Activated T-helper 1 cell treated with anti-CD3 and anti-CD28 coated beads, Interleukin-12 subunit alpha, Interleukin-12 subunit beta, Interleukin-2, Interleukin-4 antibody, amounts not matched to agents 30 ng/mL and 10 ng/mL and 1 ng/mL, durations not matched to agents 14 hours and 24 hours and 36 hours (primary cell): ENCODE measurements at places on chromosomes 3 and 15. TPM values are rescaled to one million over a fixed set of nuclear protein-coding genes. Genes with fewer than 3 reads are reported as not detected.

Gene SI
- not detected in 2 replicates for total RNA-seq

Gene ZNF148
- 34.7 and 38.5 TPM in 2 replicates for total RNA-seq

Gene SERPINI2
- total RNA-seq: not detected in 2 replicates

DNA sequence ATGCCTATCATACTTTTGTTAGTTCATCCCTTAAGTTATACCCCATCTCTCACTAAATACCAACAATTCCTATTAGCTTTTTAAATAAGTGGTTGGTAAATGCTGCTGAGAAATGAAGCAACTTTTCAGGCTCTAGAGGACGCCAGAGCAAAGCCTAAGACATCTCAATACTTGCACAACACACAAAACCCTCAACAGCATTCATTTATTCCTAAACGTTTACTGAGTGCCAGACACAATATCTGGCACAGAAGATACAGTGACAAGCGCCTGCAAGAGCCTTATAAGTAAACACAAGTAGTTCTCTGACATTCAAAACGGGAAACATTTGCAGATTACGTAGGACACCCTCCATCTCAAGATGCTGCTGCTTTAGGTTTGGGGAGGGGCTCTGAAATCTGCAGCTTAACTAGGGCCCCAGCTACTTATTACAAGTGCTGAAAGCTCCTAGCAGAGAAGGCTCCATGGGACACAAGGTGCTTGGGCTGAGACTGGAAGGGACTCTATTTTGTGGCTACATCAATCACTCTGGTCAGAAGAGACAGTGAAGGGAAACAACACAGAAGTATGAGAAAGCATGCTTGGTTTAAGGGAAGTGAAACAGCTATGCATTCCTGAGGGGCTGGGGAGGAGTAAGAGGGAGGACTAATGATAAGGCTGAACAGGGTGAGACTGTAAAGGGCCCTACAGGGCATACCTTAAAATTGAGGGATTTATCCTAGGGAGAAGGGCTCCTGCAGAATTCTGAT lies 311.3 kb downstream of the PLCL2 start:
- no peak for DNase-seq

DNA sequence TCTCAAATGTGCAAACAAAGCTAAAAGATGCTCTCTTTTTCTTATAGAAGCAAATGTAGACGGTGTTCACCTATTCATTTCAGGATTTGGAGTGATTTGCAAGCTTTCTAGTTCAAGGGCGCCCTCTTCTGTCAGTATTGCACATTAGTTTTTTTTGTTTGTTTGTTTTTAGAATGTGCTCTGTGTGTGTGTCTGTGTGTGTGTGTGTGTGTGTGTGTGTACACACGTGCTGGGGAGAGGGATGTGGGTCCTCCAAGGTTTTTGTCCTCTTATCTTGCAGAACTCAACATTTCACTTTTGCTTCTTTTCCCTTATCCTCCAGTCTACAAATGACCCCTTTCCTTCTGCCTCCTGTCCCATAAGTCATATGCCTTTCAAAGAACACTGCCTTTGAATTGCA lies 23.5 kb downstream of the DNAH1 start:
- DNase-seq: peak; percentile 40

GRCh38 chr3:112427123-112427522 lies 72.1 kb downstream of the BTLA start:
- DNase-seq: no peak

DNA sequence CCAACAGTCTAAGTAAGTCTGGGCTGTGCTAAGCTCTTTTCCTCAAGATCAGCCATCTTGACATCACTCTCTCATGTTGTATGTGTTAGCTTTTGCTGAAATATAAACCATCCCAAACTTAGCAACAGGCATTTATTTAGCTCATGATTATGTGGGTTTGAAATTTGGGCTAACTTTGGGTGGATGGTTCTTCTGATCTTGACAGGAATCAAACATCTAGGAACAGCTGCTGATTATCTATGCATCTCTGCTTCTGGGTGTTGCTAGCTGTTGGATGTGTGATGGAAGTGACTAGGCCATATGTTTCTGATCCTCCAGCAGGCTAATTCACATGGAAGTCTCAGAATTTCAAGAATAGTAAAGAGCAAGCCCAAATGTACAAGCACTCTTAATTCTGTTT lies 615.2 kb upstream of the TGFBR2 start:
- no peak for DNase-seq

- no peak for DNase-seq
Observed at GRCh38 chr15:82051664-82052063, 5.8 kb upstream of the MEX3B start.

DNA sequence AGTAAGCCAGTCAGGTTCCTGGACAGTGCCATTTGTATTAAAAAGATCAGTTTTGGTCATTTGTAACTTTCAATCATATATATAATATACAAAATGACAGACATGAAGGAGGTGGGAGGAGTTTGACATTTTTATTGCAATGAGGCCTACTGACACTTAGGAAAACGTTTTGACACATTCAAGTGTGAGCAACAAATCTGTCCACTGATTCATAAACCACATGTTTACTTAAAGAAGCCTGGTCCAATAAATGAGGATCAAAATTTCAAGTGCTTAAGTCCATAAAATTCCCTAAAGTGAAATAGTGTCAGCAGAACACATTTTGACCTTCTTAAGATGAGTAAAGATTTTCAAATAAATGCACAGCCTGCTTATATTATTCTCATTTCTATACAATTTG lies 137.3 kb downstream of the MECOM start:
- DNase-seq: no peak

GRCh38 chr15:71484080-71484479 lies 326.3 kb upstream of the NR2E3 start:
- DNase-seq: no peak

GRCh38 chr3:169822983-169823382 lies 10.3 kb upstream of the LRRC34 start:
- DNase-seq: no peak

- DNase-seq: no peak
Observed at GRCh38 chr15:87589134-87589533, 667.4 kb downstream of the NTRK3 start.

DNA sequence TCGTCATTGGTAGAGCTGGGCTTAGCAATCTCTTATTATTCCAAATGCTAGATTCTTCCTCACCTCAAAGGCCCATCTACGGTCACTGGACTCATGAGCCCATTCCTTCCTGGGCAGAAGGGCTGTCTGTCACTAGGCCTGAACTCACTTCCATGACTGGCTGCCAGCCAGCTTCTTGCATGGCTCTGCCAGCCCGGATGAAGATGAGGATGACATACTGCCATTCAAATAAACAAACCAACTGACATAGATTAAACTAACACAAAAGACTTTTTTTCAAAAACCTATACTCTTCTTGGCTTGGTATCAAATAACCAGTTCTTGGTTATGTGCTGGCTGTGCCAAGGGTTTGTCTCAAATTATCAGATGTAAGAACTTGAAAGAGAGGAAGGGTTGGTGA lies 23.8 kb downstream of the ISL2 start:
- no peak for DNase-seq

DNA sequence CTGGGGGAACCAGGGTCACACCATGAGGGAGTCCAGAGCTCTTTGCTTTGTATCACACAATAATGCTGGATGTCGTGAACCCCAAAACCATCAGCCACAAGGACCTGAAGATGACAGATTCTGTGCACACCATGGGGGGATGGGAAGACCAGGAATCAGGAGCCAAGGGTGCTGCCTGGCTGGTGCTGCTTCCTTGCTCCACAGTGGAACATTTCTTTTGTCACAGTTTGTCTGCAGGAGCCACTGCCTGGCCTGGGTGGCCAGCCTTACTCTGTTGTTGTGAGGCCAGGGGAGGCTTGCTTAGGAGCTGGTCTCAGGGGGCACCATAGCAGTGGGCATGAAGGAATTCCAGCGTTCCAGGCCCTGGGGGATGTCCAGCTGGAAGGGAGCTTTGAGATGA lies 6.5 kb upstream of the TGM5 start:
- no peak for DNase-seq

GRCh38 chr3:4225005-4225471 lies 78.1 kb upstream of the SETMAR start:
- no peak for DNase-seq

- no peak for DNase-seq
Observed at GRCh38 chr3:138456961-138457862, 22.8 kb downstream of the ESYT3 start.

DNA sequence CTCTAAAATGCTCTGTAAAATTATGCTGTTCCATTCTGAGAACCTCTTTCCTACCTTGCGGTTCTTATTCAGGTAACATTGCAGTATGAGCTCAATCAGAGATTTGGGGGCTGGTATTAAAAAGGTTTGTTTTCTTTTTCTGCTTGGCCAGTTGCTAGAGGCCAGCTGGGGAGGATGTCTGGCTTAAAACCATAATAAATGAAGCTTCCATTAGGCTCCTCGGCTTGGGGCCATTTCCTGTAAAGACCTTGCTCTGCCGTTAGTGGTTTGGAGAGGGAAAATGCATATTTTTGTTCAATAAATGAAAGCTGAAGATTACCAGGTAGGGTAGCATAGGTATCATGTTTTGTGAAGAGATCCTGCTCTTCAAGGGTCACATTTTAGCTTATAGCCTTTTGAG lies 55.2 kb downstream of the MCTP2 start:
- DNase-seq: no peak
